ENCODE measurements at places on chromosomes 1 and 21. TPM values are rescaled to one million over a fixed set of nuclear protein-coding genes. Genes with fewer than 3 reads are reported as not detected.
A peak's percentile ranks its signal among the peaks of the same experiment; 100 is the strongest.

CD5L gene
- total RNA-seq, result not detected

- H3K27ac ChIP-seq, result no peak overlapping the region
- no peak for DNase-seq
- no peaks in the 10 kb centered on the region for H3K36me3 ChIP-seq
- H3K4me3 ChIP-seq, result no peak overlapping the region
- no peaks in the 10 kb centered on the region for H3K27me3 ChIP-seq
Observed at GRCh38 chr1:9145021-9145668, 16.2 kb upstream of the GPR157 start.

NCMAP gene
- total RNA-seq, result not detected

GRCh38 chr1:53982034-53982762 is 35.8 kb downstream of the LDLRAD1 start:
- no peaks in the 10 kb centered on the region for H3K4me1 ChIP-seq
- H3K36me3 ChIP-seq, result no peaks in the 10 kb centered on the region
- H3K4me3 ChIP-seq, result no peak overlapping the region
- H3K27me3 ChIP-seq, result peaks cover 5% of the 10 kb centered on the region

GRCh38 chr1:12177999-12178441 is 11.2 kb downstream of the TNFRSF1B start:
- H3K27ac ChIP-seq, result peak overlapping the region; percentile 99
- DNase-seq, result peak; percentile 86
- peaks cover 80% of the 10 kb centered on the region for H3K4me1 ChIP-seq
- H3K4me3 ChIP-seq, result peak overlapping the region; percentile 100

- no peak for DNase-seq
- H3K4me3 ChIP-seq, result no peak overlapping the region
- no peak overlapping the region for H3K27ac ChIP-seq
- H3K27me3 ChIP-seq, result peaks cover 18% of the 10 kb centered on the region
Observed at GRCh38 chr1:90488451-90488850, 228.7 kb downstream of the BARHL2 start.

DNA sequence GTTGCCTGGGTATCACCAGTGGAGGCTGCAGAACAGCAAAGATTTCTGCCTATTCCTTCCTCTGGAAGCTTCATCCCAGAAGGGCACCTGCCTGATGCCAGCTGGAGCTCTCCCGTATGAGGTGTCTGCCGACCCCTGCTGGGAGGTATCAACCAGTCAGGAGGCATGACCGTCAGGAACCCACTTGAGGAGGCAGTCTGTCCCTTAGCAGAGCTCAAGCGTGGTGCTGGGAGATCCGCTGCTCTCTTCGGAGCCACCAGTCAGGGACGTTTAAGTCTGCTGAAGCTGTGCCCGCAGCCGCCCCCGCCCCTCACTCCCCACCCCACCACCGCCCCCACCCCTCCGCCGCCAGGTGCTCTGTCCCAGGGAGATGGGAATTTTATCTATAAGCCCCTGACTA is 23.1 kb upstream of the HFM1 start:
- H3K27ac ChIP-seq, result no peak overlapping the region
- DNase-seq, result no peak
- H3K36me3 ChIP-seq, result peaks cover 4% of the 10 kb centered on the region
- peaks cover 30% of the 10 kb centered on the region for H3K27me3 ChIP-seq
- no peaks in the 10 kb centered on the region for H3K4me1 ChIP-seq
- no peak overlapping the region for H3K4me3 ChIP-seq

MRPL20 gene
- total RNA-seq, result 138 TPM

DNA sequence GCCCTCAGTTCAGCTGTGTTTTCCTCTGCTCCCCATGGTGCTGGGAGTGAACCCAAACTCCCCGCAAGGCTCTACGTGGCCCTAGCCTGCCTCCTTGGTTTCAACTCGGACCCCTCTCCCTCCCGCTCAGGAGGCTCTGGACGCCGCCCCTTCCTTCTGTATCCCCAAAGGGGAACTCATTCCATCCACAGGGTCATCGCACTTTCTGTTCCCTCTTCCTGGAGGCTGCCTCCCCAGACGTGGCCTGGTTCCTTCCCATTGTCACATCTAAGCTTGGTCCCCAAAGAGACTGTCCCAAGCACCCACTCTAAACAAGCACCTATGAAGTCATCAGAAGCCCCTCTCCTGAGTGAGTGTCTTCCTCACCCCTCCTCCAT is 10.9 kb downstream of the KCNAB2 start:
- peaks cover 26% of the 10 kb centered on the region for H3K4me1 ChIP-seq
- peak overlapping the region; percentile 53 for H3K27ac ChIP-seq
- no peaks in the 10 kb centered on the region for H3K36me3 ChIP-seq
- no peaks in the 10 kb centered on the region for H3K27me3 ChIP-seq

DNA sequence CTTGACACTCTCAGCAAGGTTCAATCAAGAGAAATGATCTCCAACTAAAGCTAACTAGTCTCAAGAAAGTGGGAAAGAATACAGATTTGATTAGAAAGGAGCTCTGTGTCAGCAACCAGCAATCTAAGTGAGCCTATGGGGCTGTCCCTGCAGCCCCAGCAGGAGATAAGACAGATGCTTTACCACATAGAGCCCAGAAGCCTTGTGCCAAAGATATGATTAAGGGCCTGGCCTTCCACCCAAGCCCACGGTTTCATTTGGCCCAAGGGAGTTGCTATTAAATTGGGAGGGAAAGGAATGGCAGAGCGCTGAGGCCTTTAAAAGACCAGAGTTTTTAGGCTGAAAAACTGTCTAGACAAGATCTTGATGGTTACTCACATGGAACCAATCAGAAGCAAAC is 74.8 kb downstream of the HLCS start:
- DNase-seq, result no peak
- peaks cover 12% of the 10 kb centered on the region for H3K36me3 ChIP-seq
- H3K27ac ChIP-seq, result no peak overlapping the region
- no peaks in the 10 kb centered on the region for H3K27me3 ChIP-seq
- peaks cover 10% of the 10 kb centered on the region for H3K4me1 ChIP-seq

SAMSN1 gene
- total RNA-seq, result 158 TPM

ENAH gene
- total RNA-seq, result not detected

C8A gene
- not detected for total RNA-seq

DNA sequence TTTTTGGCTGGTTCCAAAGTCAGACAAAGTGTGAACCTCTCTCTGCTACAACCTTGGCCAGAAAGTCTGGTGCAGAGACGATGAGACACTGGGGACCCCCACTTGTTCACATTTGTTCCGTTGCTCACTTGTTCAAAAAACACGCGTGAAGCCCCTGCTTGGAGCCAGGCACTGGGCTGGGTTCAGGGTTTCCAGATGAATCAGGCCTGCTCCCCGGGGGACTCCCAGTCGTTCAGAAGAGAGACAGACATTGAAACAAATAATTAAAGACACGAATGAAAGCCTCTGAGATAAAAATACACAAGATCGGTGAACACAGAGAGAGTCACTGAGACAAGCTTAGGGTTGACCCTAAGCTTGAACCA is 101.5 kb upstream of the RUNX3 start:
- H3K36me3 ChIP-seq, result no peaks in the 10 kb centered on the region
- peaks cover 5% of the 10 kb centered on the region for H3K4me1 ChIP-seq
- no peak overlapping the region for H3K4me3 ChIP-seq
- no peak overlapping the region for H3K27ac ChIP-seq
- no peaks in the 10 kb centered on the region for H3K27me3 ChIP-seq

DNA sequence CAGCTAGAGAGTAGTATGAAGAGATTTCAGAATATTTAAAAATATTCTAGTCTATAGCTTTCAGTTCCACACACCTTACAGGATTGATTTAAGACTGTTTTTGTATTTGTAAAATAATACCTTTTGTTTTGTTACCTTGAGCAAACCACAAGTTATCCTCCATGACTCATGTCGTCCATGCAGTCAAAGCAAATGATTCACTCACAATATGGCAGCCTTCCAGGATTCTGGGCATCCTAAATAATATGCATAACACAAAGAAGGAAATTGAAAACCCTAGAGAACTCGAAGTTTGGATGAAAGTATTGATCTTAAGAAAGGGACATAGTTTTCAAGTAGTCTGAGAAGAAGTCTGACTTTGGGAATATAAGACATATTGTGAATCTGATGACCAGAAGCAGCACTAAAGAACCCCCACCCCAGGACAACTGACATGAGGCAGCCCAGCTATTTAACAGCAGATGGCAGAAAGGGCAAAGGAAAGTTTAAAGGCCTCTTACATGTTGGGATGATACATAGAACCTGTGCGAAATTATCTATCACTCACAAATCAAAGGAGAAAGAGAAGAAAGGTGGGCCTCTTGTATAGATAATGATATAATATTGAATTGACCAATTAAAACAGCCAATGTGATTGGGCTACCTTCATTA is 857.9 kb downstream of the BRINP3 start:
- no peaks in the 10 kb centered on the region for H3K4me1 ChIP-seq
- H3K4me3 ChIP-seq, result no peak overlapping the region
- DNase-seq, result no peak

AGRN gene
- 9.4 TPM for total RNA-seq

STUM gene
- total RNA-seq, result not detected

C1orf216 gene
- 41.1 TPM for total RNA-seq

DNA sequence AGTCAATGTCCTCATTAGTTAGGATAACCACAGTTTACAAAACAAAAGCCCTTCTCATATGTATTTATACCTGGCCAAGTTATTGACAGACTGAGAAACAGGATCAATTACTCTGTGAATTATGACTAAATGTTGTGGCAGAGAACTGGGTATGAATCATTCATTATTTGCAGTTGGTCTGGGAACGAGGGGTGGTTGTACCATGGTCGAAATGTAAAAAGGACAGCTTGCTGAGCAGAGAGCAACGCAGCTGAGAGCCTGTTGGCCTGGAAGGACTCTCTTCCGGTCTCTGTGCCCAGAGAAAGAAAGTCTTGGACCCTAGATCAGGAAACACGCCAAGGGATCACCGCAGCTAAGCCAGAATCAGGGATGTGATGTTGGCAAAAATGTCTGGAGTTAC is 169.6 kb downstream of the DISC1 start:
- H3K4me3 ChIP-seq, result no peak overlapping the region
- no peaks in the 10 kb centered on the region for H3K4me1 ChIP-seq
- H3K27me3 ChIP-seq, result no peaks in the 10 kb centered on the region
- peaks cover 14% of the 10 kb centered on the region for H3K36me3 ChIP-seq

NTMT2 gene
- total RNA-seq, result not detected

GRCh38 chr1:32933742-32934322 is 30.8 kb downstream of the RNF19B start:
- peaks cover 43% of the 10 kb centered on the region for H3K4me1 ChIP-seq
- no peak for DNase-seq
- H3K36me3 ChIP-seq, result peaks cover 38% of the 10 kb centered on the region
- peak overlapping the region; percentile 82 for H3K27ac ChIP-seq

DNA sequence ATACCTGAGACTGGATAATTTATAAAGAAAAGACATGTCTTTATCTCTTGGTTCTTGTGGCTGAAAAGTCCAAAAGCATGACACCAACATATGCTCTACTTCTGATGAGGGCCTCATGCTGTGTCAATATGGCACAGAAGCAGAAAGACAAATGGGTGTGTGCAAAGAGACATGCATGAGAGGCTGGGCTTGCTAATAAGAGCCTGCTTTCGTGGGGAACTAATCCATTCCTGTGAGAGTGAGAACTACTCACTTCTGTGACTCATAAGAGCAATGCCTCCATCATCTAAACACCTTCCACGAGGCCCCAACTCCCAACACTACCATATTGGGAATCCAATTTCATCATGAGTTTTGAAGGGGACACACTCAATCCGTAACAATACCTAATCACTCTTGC is 340.0 kb upstream of the DUSP10 start:
- peaks cover 5% of the 10 kb centered on the region for H3K27me3 ChIP-seq
- no peak for DNase-seq
- peaks cover 11% of the 10 kb centered on the region for H3K36me3 ChIP-seq
- no peak overlapping the region for H3K27ac ChIP-seq
- no peaks in the 10 kb centered on the region for H3K4me1 ChIP-seq

DNA sequence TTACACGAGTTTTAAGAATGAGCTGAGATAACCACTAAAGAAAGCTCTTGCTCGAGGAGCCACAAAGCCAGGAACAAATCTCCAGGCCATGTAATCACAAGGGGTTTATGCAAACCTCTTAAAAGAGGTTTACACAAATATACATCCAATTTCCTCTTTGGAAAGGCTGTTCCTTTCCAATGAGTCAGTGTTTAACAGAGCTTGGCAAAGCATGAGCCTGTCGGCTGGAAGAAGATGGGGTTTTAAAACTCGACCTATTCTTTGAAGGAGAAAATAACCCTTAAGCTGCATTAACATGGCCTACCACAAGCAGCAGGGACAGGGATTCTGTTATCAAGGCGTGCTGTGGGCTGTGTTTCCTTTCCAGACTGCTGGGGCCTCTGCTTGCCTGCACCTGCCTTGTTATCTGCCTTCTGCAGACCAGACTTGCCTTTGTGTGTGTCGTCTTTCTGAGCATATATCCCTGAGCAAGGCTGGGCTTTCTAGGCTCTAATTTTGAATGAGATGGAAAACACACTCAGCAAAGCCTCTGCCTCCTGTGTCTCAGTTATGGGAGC is 40.6 kb upstream of the CYP2J2 start:
- no peak for DNase-seq
- H3K4me3 ChIP-seq, result no peak overlapping the region

- H3K4me3 ChIP-seq, result no peak overlapping the region
- H3K27me3 ChIP-seq, result no peaks in the 10 kb centered on the region
- H3K4me1 ChIP-seq, result peaks cover 5% of the 10 kb centered on the region
- H3K27ac ChIP-seq, result no peak overlapping the region
Observed at GRCh38 chr1:4056422-4056821, 156.3 kb upstream of the C1orf174 start.

DNA sequence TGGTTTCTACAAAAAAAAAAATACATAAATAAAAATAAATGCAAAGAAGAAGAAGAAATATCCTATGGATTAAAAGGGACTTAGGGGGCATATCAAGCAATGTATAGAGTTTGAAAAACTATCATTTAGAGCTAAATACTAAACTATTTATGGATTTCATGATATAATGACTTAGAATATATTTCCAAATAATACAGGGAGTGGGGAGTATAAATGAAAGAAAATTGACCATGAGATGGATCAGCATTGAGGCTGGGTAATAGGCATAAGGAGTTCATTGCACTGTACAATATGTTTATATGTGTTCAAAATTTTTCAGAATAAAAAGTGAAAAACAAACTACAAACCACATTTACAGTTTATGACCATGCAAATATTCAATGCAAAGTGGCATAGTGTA is 18.8 kb downstream of the NHLH2 start:
- H3K27ac ChIP-seq, result no peak overlapping the region
- H3K36me3 ChIP-seq, result no peaks in the 10 kb centered on the region
- DNase-seq, result no peak
- H3K4me1 ChIP-seq, result no peaks in the 10 kb centered on the region

GRCh38 chr21:16834791-16835190 is 678.1 kb upstream of the CXADR start:
- DNase-seq, result no peak
- H3K27ac ChIP-seq, result no peak overlapping the region
- no peaks in the 10 kb centered on the region for H3K36me3 ChIP-seq
- no peak overlapping the region for H3K4me3 ChIP-seq
- no peaks in the 10 kb centered on the region for H3K27me3 ChIP-seq

AMY2A gene
- not detected for total RNA-seq
